ENCODE measurements at places on chromosomes 3 and 15.

GRCh38 chr15:92056875-92057274 is 203.4 kb downstream of the SLCO3A1 start:
- DNase-seq = no peak

- no peak for DNase-seq
Observed at GRCh38 chr3:71180524-71180923, 403.0 kb downstream of the FOXP1 start.

- DNase-seq = peak; percentile 79
Observed at GRCh38 chr15:76150971-76151598, 91.3 kb downstream of the TMEM266 start.

DNA sequence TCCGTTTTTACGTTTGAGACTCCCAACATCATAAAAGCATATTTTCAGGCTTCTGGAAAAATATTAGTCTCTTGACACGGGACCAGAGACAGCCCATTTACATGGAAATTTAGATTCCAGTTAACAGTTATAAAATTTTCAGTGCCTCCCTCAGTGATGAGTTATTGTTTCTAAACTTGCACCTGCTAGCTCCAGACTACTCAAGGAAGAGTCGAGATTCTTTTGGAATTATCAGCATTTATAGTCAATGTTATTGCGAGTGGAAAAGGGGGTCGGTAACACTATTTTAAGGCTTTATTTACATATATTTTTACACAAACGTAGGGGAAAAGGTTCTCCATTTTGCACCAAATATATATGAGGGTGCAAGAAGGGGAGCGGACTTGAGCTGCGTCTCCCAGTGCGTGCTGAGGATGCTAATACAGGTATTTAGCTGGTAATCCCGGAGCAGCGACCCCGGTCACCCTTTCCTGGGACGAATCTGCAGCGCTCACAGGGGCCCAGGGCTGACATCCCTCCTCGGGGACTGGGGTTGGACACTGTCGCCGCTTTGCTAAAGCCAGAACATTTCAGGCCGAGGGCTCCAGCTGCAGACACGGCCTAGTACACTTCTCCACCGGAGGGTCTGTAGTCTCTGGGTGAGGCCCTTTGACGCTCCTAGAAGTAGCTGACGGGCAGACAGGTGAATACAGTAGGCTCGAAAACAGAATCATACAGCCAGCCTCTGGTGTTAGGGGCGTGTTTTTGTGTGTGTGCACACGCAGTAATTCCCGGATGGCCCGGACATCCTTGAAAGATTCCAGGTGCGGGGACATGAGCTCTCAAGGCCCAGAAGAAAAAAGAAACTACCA is 729 bp upstream of the ZBTB11 start:
- no peak for DNase-seq

GRCh38 chr3:10753964-10754363 is 62.1 kb upstream of the SLC6A11 start:
- peak; percentile 49 for DNase-seq

DNA sequence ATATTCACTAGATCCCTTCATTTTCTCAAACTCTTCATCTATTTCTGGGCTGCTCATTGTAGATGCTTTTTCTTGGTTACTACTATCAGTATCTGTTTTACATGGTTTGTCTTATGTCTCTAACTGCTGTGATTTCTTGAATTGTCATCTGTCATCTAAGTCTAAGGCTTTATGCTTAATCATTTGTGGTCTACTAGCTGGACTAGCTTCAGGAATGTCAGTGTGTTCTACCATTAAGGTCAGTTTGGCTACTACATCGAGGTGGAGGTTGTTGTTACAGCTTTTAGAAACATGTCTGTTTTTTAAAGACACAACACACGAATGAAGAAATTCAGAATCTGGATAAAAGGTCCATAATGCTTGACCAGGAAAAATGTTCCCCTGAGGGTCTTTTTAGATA is 82.2 kb downstream of the ABI3BP start:
- DNase-seq = no peak

GRCh38 chr3:72397586-72397985 is 450.7 kb downstream of the SHQ1 start:
- DNase-seq = no peak

Data from fibroblast of skin of scalp (primary cell).